ENCODE measurements at places on chromosomes 4 and X. TPM values are rescaled to one million over a fixed set of nuclear protein-coding genes. Genes with fewer than 3 reads are reported as not detected.

SSR4 gene
- total RNA-seq, result 172 TPM

SPANXN4 gene
- total RNA-seq, result not detected

SMIM31 gene
- not detected for total RNA-seq

F11 gene
- total RNA-seq, result not detected

PITX2 gene
- total RNA-seq, result 0.36 TPM

VCX3A gene
- total RNA-seq, result not detected

PNMA3 gene
- not detected for total RNA-seq

AR gene
- total RNA-seq, result 4.7 TPM
